Breast epithelium (tissue), 4 donors: ENCODE measurements at places on chromosomes 3 and 15. TPM values are rescaled to one million over a fixed set of nuclear protein-coding genes. Genes with fewer than 3 reads are reported as not detected.

GRCh38 chr3:40913641-40914040 lies 285.7 kb upstream of the CTNNB1 start:
- no peaks in the 10 kb centered on the region for H3K36me3 ChIP-seq
- no peak overlapping the region for H3K27ac ChIP-seq
- H3K4me3 ChIP-seq = no peak overlapping the region
- no peak for DNase-seq

DNA sequence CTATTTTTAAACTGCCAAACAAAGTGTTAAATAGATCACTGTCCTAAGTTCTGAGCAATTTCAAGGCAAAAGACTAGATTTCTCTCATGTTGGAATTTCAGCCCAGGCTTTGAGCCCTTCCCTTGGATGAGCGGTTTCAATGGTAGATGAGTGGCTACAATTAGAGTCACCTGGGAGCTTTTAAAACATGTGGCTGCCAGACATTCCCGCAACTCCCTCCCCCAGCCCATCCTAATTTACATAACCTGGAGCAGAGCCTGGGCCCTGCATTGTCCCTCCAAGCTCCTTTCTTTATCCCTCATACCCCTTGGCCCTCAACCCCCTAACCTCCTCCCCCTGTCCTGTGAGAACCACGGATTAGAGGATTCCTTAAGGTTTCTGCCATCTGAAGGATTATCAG lies 357.5 kb upstream of the UMPS start:
- no peak for DNase-seq
- no peaks in the 10 kb centered on the region for H3K27me3 ChIP-seq
- no peak overlapping the region for H3K27ac ChIP-seq
- no peak overlapping the region for H3K4me3 ChIP-seq
- H3K36me3 ChIP-seq = no peaks in the 10 kb centered on the region

GRCh38 chr3:33980252-33980651 lies 181.8 kb downstream of the PDCD6IP start:
- H3K4me3 ChIP-seq = no peak overlapping the region
- H3K4me1 ChIP-seq = no peaks in the 10 kb centered on the region
- H3K27me3 ChIP-seq = no peaks in the 10 kb centered on the region

DNA sequence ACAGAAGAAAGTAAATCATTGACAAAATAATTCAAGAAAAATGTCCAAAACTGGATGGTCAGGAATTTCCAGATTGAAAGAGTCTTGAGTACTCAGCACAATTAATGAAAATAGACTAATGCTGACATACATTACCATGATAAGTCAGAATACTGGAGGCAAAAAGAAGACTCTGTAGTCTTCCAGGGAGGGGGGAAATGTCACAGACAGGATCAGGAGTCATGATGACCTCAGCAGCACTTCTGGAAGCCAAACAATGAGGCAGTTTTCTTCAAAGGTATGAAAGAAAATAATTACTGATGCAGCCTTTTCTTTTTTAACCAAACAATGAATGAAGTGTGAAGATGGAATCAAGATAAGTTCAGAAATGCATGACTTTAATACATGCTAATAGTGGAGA lies 30.1 kb upstream of the SLC22A13 start:
- no peak overlapping the region for H3K4me3 ChIP-seq
- H3K36me3 ChIP-seq = peaks cover 11% of the 10 kb centered on the region
- no peak overlapping the region for H3K27ac ChIP-seq
- no peak for DNase-seq
- H3K27me3 ChIP-seq = no peaks in the 10 kb centered on the region
- H3K4me1 ChIP-seq = no peaks in the 10 kb centered on the region

DNA sequence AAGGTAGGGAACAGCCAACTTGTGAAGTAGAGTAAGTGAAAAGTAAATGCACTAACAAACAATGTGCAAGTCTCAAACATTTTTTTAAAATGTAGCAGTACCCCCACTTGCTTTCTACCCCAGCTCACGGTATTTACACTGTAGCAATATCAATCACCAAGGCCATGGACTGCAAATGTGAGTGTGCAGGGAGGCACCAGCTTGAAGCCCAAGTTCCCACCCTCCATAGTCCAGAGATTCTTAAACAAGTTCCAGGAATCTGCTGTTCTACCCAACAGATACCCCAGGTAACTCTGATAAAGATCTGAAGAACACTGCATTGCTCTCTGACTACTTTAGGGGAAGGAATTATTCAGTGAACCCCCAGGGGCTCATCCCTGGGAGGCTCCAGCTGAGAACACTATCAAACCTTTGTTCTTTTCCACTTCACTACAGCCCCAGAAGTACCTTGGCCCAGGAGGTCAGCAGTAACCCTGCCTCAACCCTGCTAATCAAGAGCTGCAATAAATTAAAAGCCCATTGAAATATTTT lies 86.1 kb downstream of the FOXP1 start:
- no peaks in the 10 kb centered on the region for H3K27me3 ChIP-seq
- no peak overlapping the region for H3K4me3 ChIP-seq
- H3K4me1 ChIP-seq = no peaks in the 10 kb centered on the region
- DNase-seq = no peak

- H3K36me3 ChIP-seq = no peaks in the 10 kb centered on the region
- H3K4me1 ChIP-seq = no peaks in the 10 kb centered on the region
These were observed 1.3 kb upstream of the SYN2 start for GRCh38 chr3:12002912-12003311.

GRCh38 chr3:45691842-45692241 lies 2.6 kb downstream of the SACM1L start:
- DNase-seq = no peak
- H3K27ac ChIP-seq = no peak overlapping the region
- no peak overlapping the region for H3K4me3 ChIP-seq
- no peaks in the 10 kb centered on the region for H3K27me3 ChIP-seq

GRCh38 chr3:12891985-12892839 lies 50.8 kb upstream of the RPL32 start:
- no peak for DNase-seq
- H3K27me3 ChIP-seq = peaks cover 3% of the 10 kb centered on the region
- no peaks in the 10 kb centered on the region for H3K36me3 ChIP-seq
- peak overlapping the region; percentile 32 for H3K4me3 ChIP-seq
- no peaks in the 10 kb centered on the region for H3K4me1 ChIP-seq

GRCh38 chr3:127215714-127216414 lies 22.9 kb downstream of the PRR23E start:
- no peak overlapping the region for H3K4me3 ChIP-seq
- H3K36me3 ChIP-seq = no peaks in the 10 kb centered on the region
- no peaks in the 10 kb centered on the region for H3K4me1 ChIP-seq

DNA sequence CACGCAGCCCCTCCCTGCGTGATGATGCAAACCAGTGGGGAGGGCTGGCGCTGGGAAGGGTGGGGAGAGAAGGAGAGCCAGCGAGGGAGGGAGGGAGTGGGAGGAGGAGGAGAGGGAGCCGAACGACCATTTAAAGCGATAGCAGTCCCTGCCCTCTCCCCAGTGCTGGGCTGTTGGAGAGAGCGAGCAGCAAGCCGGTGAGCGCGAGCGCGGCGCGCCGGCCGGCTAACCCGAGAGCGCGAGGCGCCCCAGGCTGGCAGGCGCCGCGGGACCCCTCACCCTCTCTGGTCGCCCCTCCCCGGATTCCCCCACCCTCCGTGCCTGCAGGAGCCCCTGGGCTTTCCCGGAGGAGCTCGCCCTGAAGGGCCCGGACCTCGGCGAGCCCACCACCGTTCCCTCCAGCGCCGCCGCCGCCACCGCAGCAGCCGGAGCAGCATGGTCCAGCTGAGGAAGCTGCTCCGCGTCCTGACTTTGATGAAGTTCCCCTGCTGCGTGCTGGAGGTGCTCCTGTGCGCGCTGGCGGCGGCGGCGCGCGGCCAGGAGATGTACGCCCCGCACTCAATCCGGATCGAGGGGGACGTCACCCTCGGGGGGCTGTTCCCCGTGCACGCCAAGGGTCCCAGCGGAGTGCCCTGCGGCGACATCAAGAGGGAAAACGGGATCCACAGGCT lies at the start of gene GRM7:
TSS of gene GRM7 (plus strand) at position 162 of the 671 bp plus-strand sequence.
- DNase-seq = no peak
- H3K27ac ChIP-seq = no peak within 1 kb of the TSS
- no peaks in the 10 kb centered on the region for H3K36me3 ChIP-seq
- no peaks in the 10 kb centered on the region for H3K4me1 ChIP-seq

GRCh38 chr3:37114251-37115145 lies 59.9 kb downstream of the LRRFIP2 start:
- DNase-seq = no peak
- H3K27ac ChIP-seq = peak overlapping the region; percentile 26
- no peak overlapping the region for H3K4me3 ChIP-seq
- no peaks in the 10 kb centered on the region for H3K27me3 ChIP-seq

GRCh38 chr3:188309437-188310269 lies 155.7 kb downstream of the LPP start:
- no peaks in the 10 kb centered on the region for H3K27me3 ChIP-seq
- no peaks in the 10 kb centered on the region for H3K36me3 ChIP-seq
- no peaks in the 10 kb centered on the region for H3K4me1 ChIP-seq
- no peak overlapping the region for H3K4me3 ChIP-seq

The RPS27L gene
- total RNA-seq = 121 TPM

The TNNC1 gene
- total RNA-seq = not detected

The AGBL1 gene
- total RNA-seq = not detected

The PLSCR2 gene
- total RNA-seq = not detected
